Endodermal cell (in vitro differentiated cells): ENCODE measurements at places on chromosomes 3 and 15. TPM values are rescaled to one million over a fixed set of nuclear protein-coding genes. Genes with fewer than 3 reads are reported as not detected.

DNA sequence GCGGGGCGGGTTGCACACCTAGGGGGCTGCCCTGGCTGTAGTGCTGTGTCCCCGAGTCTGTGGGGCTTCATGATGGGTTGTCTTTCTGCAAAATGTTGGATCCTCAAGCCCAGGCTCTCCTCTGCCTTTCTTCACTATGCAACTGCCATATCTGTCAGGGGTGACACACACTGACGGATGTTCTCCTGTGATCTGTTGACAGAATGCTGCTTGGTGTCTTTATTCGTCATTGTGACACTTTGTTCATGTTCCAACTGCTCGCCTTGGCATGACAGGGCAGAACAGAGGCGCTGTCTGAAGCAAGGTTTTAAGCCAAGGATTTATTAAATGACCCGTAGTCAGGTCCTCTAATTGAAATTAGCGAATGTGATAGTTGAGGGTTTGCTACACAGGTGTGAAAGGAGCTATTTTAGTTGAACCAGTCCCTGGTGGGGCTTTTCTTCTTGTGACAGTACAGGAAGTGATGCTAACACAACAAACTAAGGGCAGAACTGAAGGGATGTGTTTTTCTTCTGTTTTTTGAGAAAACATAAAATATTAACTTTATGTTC is 173.4 kb downstream of the MCTP2 start:
- H3K27me3 ChIP-seq = no peaks in the 10 kb centered on the region
- H3K4me3 ChIP-seq = no peak overlapping the region
- DNase-seq = no peak
- no peaks in the 10 kb centered on the region for H3K36me3 ChIP-seq
- H3K27ac ChIP-seq = no peak overlapping the region

DNA sequence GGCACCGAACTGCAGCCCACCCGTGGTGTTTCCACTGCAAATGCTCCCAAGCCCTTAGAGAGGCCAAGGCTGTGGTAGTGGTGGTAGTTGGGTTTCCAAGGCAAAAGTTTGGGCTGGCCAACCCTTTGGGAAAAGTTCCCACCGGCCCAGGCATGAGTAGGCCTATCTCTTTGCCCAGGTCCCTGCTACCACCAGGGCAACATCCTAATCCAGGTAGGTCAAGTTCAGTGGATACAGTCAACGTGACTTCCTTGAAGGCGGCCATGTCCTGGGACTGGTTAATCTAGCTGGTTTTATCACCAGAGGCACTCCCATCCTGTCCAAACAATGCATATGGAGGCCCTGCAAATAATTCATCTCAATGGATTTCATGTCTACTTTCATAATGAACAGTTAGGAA is 1.6 kb upstream of the ONECUT1 start:
- H3K4me1 ChIP-seq = peaks cover 22% of the 10 kb centered on the region
- peaks cover 98% of the 10 kb centered on the region for H3K27me3 ChIP-seq
- H3K27ac ChIP-seq = no peak overlapping the region
- H3K4me3 ChIP-seq = no peak overlapping the region

GRCh38 chr3:117407317-117407716 is 697.7 kb downstream of the TUSC7 start:
- peaks cover 9% of the 10 kb centered on the region for H3K4me1 ChIP-seq
- DNase-seq = no peak
- H3K27me3 ChIP-seq = no peaks in the 10 kb centered on the region
- H3K4me3 ChIP-seq = no peak overlapping the region
- H3K36me3 ChIP-seq = no peaks in the 10 kb centered on the region
- no peak overlapping the region for H3K27ac ChIP-seq

GRCh38 chr15:95574053-95574452 is 756.4 kb upstream of the NR2F2 start:
- no peak overlapping the region for H3K4me3 ChIP-seq
- H3K4me1 ChIP-seq = no peaks in the 10 kb centered on the region
- no peak overlapping the region for H3K27ac ChIP-seq
- H3K27me3 ChIP-seq = no peaks in the 10 kb centered on the region
- H3K36me3 ChIP-seq = no peaks in the 10 kb centered on the region
- no peak for DNase-seq

DNA sequence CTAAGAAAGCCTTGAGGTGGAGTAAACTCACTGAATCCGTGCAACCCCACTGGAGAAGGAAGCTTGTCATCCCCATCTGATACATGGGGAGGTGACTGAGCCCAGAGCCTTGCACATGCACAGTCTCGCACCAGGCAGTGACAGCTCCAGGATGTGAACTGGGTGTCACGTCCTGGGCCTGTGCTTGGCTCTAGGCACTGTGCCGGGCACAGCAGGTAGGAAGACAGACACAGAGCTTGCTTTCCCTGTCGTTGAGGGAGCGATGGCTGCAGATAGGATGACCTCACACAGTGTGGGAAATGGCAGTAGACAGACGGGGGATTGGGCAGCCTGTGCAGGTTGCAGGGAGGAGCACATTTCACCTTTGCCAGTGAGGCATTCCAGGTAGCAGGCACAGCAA is 12.2 kb upstream of the ATP2B2 start:
- H3K4me3 ChIP-seq = no peak overlapping the region
- no peaks in the 10 kb centered on the region for H3K36me3 ChIP-seq
- no peak overlapping the region for H3K27ac ChIP-seq
- peak; percentile 43 for DNase-seq

GRCh38 chr3:99918715-99919114 is 101.1 kb downstream of the CMSS1 start:
- H3K4me1 ChIP-seq = peaks cover 11% of the 10 kb centered on the region
- no peaks in the 10 kb centered on the region for H3K27me3 ChIP-seq
- no peaks in the 10 kb centered on the region for H3K36me3 ChIP-seq
- H3K27ac ChIP-seq = no peak overlapping the region
- H3K4me3 ChIP-seq = no peak overlapping the region

DNA sequence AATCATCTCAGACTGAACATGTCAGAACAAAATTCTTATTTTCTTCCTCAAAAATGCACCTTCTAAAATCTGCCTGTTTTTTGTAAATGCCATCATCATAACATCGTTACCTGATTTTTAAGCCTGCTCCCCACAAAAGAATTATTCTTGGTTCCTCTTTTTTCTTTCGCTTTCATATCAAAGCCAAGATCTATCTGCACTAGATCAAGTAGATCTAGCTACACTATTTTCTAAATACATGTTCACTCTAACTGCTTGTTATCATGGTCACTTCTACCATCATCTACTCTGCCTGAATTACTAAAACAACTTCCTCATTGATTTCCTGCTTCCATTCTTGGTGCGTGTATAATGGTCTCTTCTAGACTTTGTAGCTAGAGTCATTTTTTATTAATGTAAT is 217.7 kb downstream of the ARPP21 start:
- H3K4me3 ChIP-seq = no peak overlapping the region
- H3K27ac ChIP-seq = no peak overlapping the region
- no peaks in the 10 kb centered on the region for H3K36me3 ChIP-seq
- H3K27me3 ChIP-seq = no peaks in the 10 kb centered on the region
- H3K4me1 ChIP-seq = no peaks in the 10 kb centered on the region
- no peak for DNase-seq

DNA sequence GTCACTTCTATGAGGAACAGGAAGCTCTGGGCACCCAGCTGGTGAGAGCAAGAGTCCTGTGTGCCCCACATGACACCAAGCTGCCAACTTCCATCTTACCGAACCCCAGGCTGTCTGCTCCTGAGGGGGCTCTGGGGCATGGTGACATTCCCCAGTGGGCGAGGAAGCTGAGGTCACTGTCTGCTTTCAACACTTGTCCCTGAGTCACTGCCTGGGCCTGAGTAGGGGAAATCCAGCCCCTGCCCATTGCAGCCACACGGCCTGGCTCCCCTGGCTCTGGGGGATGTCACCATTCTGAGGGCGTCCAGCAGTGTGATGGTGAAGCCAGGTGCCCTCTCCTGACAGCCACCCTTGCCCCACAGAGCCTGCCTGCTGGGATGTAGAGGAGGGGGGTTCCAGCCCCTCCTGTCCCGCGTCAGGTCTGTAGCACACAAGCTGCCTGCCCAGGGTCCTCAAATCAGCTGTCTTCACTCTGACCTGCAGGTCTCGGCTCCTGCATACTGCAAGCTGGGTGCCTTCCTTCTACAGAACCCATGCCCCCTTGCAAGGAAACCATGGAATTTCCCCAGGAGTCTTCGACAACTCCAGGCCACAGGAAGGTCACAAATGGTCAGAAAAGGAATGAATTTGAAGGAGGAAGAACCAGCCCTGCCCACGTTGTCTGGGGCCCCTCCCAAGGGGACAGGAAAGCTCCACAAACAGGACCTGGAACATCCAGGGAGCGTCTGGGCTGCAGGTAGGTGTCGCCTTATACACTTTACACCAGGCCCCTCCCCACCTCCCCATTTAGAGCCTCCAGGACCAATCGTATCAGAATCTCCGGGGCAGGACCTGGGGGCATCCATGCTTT is 69.9 kb upstream of the GATM start:
- H3K4me1 ChIP-seq = no peaks in the 10 kb centered on the region
- no peak overlapping the region for H3K27ac ChIP-seq
- no peak overlapping the region for H3K4me3 ChIP-seq
- H3K36me3 ChIP-seq = no peaks in the 10 kb centered on the region

DNA sequence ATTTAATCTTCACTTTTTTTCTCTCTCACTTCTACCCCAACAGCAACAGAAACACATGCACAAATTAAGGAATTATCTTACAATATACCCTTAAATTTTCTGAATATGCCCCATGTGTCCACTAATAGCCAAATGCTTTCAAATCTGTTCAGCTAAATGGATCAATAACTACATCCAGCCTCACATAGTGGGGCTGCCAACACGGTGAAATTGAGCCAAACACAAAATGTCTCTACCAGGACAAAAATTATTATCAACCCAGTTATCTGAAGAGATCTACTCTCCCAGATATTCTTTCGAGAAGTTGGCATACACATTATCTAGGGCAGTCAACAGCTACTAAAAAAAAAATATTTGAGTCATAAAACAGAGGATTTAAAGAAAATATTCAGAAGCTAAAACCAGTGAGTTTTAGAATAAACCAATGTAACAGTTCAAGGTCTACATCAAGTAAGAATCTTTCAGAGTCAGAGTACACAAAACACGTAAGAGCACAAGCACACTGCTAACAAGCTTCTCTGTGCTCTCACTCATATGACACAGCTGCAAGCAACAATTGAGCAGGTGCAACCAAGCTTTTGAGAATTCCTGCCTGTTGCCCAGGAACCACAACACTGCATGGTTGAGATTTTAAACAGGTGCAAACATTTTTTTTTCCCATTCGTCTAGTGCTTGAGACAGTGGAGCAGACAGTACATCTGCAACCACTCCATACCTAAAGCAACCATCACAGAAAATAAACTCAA is 247.7 kb downstream of the ZBTB20 start:
- no peak overlapping the region for H3K4me3 ChIP-seq
- no peaks in the 10 kb centered on the region for H3K36me3 ChIP-seq
- peaks cover 9% of the 10 kb centered on the region for H3K4me1 ChIP-seq

GRCh38 chr3:186094696-186095425 is 14.0 kb downstream of the ETV5 start:
- H3K27me3 ChIP-seq = no peaks in the 10 kb centered on the region
- peaks cover 30% of the 10 kb centered on the region for H3K4me1 ChIP-seq
- H3K4me3 ChIP-seq = no peak overlapping the region
- no peaks in the 10 kb centered on the region for H3K36me3 ChIP-seq
- DNase-seq = no peak

DNA sequence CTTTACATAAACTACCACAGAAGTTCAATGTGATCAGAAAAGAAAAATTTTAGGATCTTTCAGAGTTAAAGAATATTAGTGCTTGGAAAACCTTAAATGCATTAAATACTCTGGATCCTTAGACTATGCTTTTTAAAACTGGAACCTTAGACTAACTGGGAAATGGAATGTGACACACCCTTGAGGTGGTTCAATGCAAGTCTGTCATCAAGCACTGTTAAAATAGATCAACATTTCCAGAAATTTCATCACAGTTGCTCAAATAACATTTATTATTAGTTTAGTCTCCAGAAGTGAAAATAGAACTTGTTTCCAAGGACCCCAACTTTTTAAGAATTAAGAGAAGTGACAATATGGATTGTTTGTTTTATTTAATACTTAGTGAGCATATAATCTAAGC is 71.8 kb downstream of the GAP43 start:
- DNase-seq = no peak
- H3K27me3 ChIP-seq = no peaks in the 10 kb centered on the region
- no peaks in the 10 kb centered on the region for H3K4me1 ChIP-seq
- H3K4me3 ChIP-seq = no peak overlapping the region
- H3K36me3 ChIP-seq = no peaks in the 10 kb centered on the region

- H3K27ac ChIP-seq = no peak overlapping the region
- no peaks in the 10 kb centered on the region for H3K27me3 ChIP-seq
- H3K4me1 ChIP-seq = no peaks in the 10 kb centered on the region
- no peaks in the 10 kb centered on the region for H3K36me3 ChIP-seq
- H3K4me3 ChIP-seq = no peak overlapping the region
- DNase-seq = no peak
Measured at GRCh38 chr3:69178838-69179739, 56.7 kb upstream of the LMOD3 start.

DNA sequence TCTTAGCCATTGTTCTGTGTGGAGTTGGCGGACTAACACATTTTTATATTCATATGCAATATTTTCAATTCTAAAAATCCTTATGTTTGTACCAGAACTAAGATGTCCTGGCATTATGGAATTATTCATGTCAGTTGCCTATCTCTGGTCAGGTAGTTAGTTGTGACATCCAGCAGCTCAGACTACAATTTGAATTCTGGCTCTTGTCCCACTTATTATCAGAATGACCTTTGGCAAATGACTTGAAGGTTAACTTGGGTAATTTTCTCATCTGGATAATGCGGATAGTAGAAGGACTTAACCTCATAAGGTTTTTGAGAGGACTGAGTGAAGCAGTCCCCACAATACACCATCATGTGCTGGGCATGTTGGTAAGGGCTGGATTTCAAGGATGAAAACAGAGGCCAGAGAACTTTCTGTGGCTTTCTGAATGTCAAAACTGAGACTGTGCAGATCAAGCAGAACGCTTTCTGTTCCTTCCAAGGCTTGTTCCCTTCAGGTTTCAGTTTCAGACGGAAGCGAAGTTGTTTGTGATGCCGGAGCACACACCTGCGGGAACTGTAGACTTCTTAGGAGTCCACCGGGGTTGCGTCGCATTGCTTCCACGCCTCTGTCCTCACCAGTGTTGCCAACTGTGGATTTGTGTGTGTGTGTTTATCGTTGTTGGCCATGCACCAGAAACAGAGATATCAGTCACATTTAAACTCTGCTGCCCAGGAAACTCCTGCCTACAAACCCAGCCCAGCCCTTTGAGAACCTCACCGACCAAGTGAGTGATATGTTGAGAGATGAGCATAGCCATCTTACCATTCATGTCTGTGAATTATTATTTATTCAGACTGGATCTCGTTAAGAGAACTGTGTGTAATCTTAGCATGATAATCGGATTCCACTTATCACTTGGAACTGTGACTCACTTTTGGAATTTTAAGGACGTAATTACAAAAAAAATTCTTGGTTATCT is 76.0 kb downstream of the PTPRG start:
- peaks cover 3% of the 10 kb centered on the region for H3K36me3 ChIP-seq
- no peak for DNase-seq
- no peaks in the 10 kb centered on the region for H3K27me3 ChIP-seq

- no peak overlapping the region for H3K4me3 ChIP-seq
- DNase-seq = no peak
- H3K27me3 ChIP-seq = no peaks in the 10 kb centered on the region
- no peak overlapping the region for H3K27ac ChIP-seq
- no peaks in the 10 kb centered on the region for H3K36me3 ChIP-seq
Measured at GRCh38 chr3:58880182-58880581, 169.6 kb downstream of the CFAP20DC start.

The VGLL3 gene
- 1.8 and 2.0 TPM in 2 replicates for total RNA-seq

The IQCF6 gene
- not detected in 3 replicates for total RNA-seq

The DNAH12 gene
- total RNA-seq = 0.25 and 0.77 TPM in 2 replicates

The U2SURP gene
- total RNA-seq = 95.5 to 162 TPM (median 160 TPM) in 3 replicates

The SLC28A1 gene
- not detected in 2 replicates for total RNA-seq

The TRPM7 gene
- total RNA-seq = 37.5 to 46.4 TPM (median 45.8 TPM) in 3 replicates

The REC114 gene
- total RNA-seq = not detected in 3 replicates

The CP gene
- 0.59 and 0.86 TPM in 2 replicates for total RNA-seq

The DCLK3 gene
- 2.1 and 2.7 TPM in 2 replicates for total RNA-seq

The IGDCC3 gene
- 13.4 and 13.5 TPM in 2 replicates for total RNA-seq

The NANOGP8 gene
- total RNA-seq = 47.2 and 56.8 TPM in 2 replicates
